ENCODE measurements at places on chromosomes 11 and 22.
A peak's percentile ranks its signal among the peaks of the same experiment; 100 is the strongest.

DNA sequence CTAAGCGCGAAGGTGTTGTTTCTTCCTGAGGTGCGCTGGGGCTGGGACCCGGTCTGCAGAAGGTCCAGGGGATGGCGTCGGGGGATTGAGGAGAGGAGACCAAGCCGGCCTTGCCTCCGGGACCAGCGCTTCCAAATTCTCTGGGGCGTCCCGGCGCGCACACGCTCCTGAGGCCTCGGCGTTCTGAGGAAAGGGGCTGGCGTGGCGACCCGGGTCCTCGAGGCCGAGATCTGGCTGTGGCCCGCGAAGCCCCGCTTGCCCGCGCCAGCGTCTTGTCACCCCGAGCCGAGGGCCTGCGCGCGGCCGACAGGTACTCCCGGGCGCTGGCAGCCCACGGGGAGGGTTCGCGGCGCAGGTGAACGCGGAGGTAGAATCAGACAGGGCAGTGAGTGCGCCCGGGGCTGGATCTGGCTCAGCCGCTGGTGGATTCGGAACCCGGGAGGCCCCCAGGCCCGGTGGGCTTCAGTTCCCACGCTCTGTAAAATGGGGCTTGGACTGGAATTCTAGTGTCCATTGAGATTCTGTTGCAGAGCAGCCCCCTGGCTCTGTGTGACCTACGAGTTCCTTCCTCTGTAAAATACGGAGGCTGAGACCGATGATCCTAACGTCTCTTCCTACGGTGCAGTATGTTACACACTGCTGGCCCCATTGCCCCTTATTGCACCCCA lies 14.7 kb downstream of the SSH3 start:
- DNase-seq: no peak

DNA sequence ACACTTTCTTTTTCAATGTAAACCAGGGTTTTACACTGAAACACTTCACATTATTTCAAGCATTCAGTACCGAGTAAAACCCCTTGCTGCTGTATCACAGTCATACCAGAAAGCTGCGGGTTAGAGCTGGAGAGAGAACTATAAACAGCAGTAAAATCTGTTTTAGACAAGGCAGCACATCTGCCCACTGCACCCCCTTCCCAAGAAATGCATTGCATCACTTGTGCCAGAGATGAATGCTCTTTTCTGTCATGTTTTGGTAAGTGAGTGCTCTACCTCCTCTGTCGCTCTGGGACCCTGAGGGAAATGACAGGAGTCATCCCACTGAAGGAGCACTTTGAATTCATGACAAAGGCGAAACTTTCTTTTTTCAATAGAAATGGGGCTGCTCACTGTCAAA lies 107.2 kb downstream of the MAML2 start:
- DNase-seq: no peak

DNA sequence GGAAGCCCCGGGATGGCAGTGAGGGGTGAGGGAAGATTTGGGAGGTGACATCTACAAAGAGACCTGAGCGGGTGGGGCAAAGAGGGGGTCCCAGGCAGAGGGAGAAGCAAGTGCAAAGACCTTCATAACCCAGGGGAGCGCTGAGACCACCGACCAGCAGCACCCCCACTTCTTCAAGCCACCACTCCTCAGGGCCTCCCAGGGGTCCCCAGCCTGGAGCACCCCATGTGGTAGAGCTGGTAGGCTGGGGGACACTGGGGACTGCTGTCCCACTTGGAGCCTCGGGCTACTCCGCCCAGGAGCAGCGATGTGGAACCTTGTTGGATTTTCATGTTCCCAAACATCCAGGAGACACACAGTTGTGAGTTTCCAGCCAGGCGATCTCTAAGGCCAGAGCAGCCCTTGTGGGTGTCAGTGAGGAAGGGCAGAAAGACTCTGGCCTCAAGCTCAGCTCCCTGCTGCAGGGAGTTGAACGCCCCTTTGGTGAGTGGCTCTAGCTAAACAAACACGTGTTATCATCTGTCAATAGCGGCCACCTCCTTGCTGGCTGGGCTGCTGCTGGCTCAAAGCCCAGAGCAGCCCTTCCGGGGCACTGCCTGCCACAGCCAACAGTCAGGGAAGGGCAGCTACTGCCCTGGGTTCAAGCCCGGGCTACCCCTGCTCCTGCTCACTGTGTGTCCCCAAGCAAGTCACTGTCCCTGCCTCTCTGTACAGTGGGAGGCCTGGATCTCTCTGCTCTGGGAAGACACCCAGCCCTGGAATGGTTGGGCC lies 25.7 kb upstream of the CHKA start:
- DNase-seq: no peak

GRCh38 chr11:131692151-131692550 lies 321.7 kb downstream of the NTM start:
- no peak for DNase-seq

DNA sequence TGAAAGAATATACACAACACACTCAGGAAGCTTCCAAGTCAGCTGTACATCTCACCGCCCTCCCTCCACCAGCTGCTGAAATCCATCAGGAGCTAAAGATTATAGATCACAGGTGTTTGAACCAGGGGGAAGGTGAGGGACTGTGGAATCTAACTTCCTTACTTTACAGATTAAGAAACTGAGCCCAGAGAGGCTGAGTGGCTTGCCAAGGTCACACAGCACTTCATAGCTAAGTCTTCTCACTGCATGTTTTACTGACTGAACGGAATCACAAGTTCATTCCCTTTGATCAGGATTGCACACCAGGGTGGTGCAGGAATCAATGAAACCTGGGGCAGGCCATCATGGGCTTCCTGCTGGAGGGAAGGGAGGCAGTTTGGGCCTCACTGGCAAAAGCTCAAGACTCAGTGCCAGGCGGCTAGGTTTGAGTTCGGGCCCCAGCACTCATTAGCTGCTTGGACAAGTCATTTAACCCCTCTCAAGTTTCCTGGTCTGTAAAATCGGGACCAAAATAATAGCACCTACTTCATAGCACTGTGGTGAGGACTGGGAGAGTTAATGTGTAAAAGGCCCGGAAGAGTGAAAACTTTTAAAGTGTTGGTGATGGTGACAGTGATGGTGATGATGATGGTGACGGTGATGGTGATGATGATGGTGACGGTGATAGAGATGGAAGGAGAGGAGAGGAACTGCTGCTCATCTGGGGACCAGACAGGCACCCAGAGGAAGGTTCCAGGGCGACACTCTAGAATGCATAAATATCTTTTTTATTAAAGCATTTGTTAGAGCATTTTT lies 8.2 kb downstream of the CD5 start:
- DNase-seq: no peak

GRCh38 chr11:101612481-101612880 lies 28.7 kb upstream of the TRPC6 start:
- DNase-seq: no peak

GRCh38 chr11:72813740-72814285 lies 398 bp upstream of the ATG16L2 start:
- DNase-seq: peak; percentile 84

DNA sequence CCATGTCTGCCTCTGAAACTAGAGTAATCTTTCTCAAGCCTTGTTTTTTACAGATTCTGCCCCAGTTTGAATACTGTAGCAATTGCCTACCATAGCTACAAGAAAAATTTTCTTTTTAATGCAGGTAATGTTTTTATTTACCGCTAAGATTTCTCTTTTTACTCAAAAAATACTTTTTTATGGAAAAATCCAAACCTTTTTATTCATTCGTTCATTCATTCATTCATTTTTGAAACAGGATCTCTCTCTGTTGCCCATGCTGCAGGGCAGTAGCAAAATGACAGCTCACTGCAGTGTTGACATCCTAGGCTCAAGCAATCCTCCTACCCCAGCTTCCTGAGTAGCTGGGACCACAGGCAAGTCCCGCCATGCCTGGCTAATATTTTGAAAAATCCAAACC lies 2.7 kb upstream of the CPT1A start:
- no peak for DNase-seq

DNA sequence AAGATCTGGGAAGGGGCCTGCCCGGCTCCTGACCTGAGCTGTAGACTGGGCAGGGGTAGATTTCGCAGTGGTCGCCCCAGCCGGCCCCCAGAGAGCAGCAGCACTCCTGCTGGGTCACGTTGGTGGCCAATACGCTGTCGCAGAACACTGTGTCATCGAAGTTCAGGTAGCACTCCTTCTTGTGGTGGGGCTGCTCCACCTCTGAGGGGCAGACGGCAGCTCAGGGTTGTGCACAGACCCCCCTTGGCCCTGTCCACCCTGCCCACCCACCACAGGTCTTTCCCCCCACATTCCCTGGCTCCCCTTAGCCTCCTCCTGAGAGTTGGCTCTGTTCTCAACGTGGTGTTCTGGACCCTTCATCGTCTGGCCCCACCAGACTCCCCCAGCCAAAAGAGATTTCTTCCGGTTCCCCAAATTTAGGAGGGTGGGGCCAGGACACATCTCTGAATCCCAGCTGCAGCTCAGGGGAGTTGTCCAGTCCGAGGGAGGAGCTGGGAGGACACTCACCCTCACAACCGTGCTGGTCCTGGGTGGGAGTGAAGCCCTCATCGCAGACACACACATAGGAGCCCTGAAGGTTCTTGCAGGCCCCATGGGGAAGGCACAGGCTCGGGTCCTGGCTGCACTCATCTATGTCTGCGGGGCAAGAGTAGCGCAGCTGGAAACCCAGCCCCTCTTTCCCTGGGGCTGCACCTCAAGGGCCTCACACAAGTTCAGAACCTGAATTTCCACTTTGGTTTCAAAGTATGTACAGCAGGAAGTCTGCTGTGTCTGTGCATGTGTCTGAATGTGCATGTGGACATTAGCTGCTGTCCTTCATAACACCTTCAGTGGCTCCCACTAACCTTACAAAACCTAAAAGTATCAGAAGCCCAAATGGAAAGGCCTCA lies 16.5 kb downstream of the SCYL1 start:
- DNase-seq: no peak

GRCh38 chr11:115872416-115872815 lies 368.2 kb upstream of the CADM1 start:
- no peak for DNase-seq

DNA sequence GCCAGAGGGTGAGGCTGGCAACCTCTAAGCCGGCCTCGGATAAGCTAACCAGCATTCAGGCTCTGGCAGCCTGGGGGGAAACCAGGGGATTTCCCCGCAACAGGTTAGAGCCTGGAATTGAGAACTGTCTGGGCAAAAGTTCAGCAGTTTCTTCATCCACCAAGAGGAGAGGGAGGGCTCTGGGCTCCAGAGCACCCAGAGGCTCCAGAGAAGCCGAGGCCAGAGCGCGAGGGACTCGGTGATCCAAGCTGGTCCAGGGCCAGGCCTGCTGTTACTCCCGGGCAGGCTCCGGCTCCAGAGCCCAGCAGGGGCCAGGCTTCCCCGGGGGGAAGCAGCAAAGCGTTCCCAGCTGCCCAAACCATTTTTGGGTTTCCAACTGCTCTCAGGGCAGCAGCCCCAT lies 13.3 kb upstream of the SH3BP1 start:
- no peak for DNase-seq

DNA sequence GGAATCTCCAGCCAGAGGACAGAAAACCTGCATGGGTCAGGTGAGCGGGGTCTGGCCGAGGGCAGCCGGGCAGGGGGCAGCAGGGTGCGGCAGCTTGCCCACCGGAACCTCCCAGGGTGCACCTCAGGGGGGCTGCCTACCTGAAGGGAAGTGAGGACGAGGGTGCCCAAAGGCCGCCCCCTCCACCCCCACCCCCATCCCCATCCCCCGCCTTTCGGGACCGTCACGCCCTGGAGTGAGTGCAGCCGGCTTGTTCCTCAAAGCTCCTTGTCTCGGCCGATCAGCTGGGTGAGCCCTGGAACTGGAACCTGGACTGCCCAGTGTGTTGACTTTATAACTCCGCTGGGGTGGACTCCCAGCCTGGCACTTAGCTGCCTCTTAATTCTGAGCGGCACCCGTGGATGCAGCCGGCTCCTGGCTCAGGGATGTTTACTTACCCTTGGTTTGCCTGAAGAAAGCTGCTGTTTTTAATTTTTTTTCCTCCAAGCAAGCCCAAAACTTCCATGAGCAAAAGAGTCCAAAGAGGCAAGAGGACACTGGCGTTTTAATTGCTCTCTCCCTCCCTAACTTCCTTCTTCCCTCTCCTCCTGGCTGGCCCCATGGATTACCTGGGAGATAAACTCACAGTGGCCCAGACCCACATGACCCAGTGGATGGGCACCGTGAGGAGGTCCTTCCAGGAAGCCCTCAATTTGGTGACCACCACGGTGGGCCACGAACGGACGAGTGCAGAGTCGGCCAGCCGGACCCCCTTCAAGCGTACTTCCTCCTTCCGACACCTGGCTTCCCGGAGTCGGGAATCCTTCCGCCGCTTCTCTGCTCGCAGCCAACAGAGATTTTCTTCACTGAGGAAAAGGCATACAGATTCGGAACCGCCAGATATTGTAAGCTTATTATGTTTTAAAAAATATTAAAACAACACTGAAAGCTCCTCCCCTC lies 87.8 kb upstream of the CRYBB3 start:
- peak; percentile 6 for DNase-seq

DNA sequence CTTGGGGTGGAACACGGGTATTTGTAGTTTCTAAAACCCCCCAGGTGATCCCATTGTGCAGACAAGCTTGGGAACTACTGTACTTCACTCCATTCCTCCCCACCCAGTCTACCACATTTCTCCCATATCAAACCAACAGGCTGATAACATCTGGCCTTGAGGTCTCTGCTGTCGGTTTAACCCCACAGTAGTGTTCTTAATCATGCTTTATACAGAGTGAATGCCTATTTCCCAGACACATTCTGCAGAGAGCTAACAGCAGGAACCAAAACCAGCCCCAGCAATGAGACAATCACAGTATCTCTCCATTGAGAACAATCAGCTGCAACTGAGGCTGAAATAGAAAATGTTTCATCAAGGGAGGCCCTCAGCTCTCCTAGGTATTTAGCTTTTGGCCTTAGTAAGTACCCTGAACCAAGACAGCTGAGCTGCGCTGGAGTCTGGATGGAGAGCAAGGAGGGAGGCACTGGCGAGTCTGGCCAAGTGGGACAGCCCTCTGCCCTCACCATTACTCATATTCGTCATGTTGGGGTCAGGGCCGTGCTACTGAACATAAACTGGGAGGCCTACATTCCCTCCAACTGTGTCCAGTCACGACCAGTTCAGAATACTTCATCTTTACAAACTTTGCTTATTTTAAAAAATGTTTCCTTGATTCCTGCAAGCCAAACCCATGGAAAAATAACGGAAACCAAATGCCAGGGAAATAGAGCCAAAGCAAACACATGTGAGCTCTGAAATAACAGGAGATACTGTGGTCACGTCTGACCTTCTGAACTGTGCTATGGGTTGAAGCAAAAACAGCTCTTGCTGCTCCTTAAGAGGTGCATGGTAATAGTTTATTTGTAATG lies 81.0 kb downstream of the CCDC34 start:
- no peak for DNase-seq

DNA sequence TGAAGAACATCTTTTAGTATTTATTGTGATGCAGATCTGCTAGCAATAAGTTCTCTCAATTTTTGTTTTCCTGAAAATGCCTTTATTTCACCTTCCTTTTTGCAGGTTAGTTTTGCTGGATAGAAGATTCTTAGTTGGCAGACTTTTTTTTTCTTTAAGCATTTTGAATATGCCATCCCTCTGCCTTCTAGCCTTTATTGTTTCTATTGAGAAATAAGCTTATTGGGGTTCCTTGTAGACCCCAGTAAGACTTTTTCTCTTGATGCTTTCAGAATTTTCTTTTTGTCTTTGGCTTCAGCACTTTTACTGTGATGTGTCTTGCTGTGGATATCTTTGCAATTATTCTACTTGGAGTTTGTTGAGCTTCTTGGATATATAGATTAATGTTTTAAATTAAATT lies 160.6 kb downstream of the PGR start:
- DNase-seq: no peak
